Mammary epithelial cell (primary cell): ENCODE measurements at places on chromosomes 5 and 9.
A peak's percentile ranks its signal among the peaks of the same experiment; 100 is the strongest.

DNA sequence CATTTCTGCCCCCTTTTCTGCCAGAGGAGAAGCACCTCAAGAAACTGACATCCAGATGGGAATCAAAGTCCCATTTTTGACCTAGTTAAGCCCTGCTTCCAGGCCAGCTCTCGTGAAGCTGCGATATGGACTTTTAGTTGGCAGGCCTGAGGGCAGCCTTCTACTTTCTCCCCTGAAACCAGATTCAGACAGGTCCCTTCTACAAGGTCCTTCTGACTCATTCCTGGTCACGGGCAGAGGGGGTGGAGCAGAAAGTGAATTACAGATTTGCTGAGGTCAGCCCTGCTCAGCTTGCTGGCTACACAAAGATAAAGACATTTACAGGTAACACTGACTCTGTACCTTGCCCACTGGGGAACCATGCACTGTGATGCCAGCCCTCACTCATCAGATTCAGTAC lies 52.8 kb upstream of the TUT7 start:
- DNase-seq, result peak; percentile 90

- peak; percentile 19 for DNase-seq
Observed at GRCh38 chr5:8993031-8993430, 552.8 kb downstream of the SEMA5A start.

DNA sequence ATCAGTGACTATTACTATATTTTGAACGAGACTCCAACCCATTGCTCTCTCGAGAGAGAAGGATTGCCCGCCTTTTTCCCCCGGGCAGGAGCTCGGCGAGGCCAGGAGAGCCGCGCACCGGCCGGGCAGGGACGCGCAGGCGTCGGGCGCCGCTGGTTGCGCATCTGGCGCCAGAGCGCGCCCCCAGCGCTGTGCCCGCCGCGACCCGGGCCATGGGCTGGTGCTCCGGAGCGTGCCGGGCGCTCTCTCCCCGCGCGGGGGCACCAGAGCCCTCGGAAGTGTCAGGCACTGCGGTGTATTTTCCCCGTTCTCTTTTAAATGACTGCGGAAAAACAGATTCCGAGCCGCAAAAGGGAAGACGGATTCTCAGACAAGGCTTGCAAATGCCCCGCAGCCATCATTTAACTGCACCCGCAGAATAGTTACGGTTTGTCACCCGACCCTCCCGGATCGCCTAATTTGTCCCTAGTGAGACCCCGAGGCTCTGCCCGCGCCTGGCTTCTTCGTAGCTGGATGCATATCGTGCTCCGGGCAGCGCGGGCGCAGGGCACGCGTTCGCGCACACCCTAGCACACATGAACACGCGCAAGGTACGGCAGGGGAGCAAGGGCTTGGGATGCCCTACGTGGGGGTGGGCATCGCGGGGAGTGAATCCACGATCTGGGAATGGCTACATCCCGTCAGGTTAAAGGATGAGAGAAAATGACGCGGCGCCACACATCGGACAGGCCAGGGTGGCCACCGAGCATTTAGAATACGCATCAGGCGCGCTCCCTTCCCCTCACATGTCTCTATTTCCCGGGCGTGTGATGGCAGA lies 1.1 kb upstream of the NTRK2 start:
- DNase-seq, result peak; percentile 74

GRCh38 chr5:116892993-116893392 lies 318.4 kb upstream of the SEMA6A start:
- DNase-seq, result no peak

DNA sequence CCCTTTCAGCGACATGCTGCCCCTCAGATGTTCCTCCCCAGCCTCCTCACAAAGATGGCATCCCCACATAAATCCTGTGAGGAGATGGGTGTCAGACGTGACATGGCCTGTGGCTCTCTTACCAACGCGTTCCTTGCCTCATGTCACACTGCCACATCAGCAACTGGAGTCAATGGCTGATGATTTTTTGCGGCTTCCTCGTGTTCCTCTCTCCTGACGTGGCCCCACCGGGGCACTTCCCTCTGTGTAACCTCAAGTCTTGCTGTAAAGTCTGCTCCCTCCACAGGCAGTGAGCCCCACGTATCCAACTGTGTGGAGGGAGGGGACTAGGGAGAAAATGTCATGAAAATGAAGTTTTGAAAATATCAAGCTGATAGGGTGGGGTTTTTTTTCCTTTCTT lies 53.2 kb upstream of the SHISAL2B start:
- peak; percentile 11 for DNase-seq

DNA sequence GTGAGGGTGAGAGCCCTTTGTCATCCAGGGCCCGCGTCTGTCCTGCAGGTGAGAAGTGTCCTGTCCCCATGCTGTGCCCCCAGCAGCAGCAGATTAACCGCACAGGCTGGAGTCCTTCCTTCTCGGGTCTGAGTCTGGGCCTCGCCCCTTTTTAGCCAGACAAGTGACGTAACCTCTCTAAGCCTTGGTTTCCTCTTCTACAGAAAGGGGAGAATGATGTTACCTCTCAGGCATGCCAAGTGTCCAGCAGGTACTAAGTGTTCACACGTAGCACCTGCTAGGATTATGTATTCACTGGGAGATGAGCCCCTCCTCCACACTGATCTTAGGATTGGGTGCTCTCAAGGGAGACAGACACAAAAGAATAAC lies 6.9 kb downstream of the NEURL1B start:
- DNase-seq, result peak; percentile 57

- DNase-seq, result no peak
Observed at GRCh38 chr5:171581781-171582180, 162.3 kb downstream of the FGF18 start.

GRCh38 chr5:172671091-172671490 lies 30.0 kb downstream of the NEURL1B start:
- no peak for DNase-seq

- DNase-seq, result no peak
Observed at GRCh38 chr5:142946547-142947426, 176.6 kb downstream of the ARHGAP26 start.

GRCh38 chr9:127455324-127455992 lies 4.1 kb downstream of the LRSAM1 start:
- peak; percentile 21 for DNase-seq

DNA sequence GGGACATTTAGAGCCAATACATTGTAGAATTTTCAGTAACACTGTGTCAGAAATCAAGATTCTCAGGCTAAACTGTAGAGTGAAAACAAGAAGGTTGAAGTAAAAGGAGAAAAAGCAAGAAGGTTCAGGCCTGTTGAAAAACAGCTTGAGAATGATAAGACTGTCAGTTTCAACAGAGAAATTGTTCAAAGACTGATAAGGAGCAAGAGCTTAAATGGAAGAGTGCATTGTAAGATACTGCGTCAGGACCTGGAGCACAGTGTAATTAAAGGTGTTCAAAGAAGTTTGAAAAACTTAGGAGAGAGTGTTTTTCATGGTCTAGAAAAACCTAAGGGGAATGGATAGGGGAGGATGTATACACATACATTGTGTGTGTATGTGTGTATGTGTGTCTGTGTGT lies 408.3 kb downstream of the KDM4C start:
- no peak for DNase-seq

- peak; percentile 22 for DNase-seq
Observed at GRCh38 chr9:77710316-77710715, 62.2 kb upstream of the GNA14 start.

DNA sequence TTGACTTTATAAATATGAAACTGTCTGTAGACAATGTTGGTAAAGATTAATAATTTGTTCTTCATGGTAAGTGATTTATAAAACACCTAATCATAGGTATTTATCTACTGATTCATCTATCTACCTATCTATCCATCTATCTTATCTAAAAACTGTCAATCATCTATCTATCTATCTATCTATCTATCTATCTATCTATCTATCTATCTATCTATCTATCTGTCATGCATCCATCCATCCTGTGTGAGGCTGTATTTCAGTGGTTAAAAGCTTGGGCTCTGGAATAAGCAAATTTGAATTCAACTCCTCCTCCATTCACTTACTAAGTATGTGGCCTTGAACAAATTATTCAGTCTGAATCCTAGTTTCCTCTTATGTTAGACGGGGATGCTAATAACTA lies 161.9 kb upstream of the GNA14 start:
- no peak for DNase-seq

DNA sequence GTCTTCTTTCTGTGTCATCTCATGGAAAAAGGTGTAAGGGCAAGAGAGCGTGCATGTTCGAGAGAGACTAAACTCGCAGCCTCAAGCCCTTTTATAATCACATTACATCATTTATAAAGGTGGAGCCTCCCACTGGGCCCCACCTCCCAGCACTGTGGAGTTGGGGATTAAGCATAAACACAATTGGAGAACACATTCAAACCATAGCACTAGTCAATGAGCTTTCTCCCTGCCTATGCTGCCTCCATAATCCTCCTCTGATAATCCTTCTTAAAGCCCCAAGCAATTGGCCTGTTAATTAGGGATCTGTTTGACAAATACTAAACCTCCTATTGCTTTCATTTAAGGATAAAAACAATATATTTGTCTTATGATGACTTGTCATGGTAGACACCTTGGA lies 99.6 kb downstream of the NMUR2 start:
- DNase-seq, result no peak

GRCh38 chr5:39076757-39077728 lies 2.8 kb upstream of the RICTOR start:
- DNase-seq, result peak; percentile 62
